ENCODE measurements at places on chromosomes 2 and 18. TPM values are rescaled to one million over a fixed set of nuclear protein-coding genes. Genes with fewer than 3 reads are reported as not detected.

Gene DCDC2C
- total RNA-seq, result not detected

Gene PLGLB1
- total RNA-seq, result 1.2 TPM

Gene RAX
- not detected for total RNA-seq

Gene SOX11
- not detected for total RNA-seq

Gene BCL11A
- not detected for total RNA-seq

Gene PSD4
- total RNA-seq, result 1.5 TPM

Gene PLEK
- total RNA-seq, result not detected

Gene SP100
- total RNA-seq, result 114 TPM

Gene TCF4
- total RNA-seq, result 69.4 TPM

Gene SERPINE2
- total RNA-seq, result 524 TPM

Gene RNF144A
- total RNA-seq, result 6.8 TPM

Gene ECEL1
- total RNA-seq, result not detected

Gene LMAN2L
- total RNA-seq, result 9.2 TPM

Gene ZBTB7C
- total RNA-seq, result under 0.01 TPM

Gene CHRNG
- total RNA-seq, result not detected

All from subcutaneous preadipocyte (primary cell).